ENCODE measurements at places on chromosomes 2 and 18.

DNA sequence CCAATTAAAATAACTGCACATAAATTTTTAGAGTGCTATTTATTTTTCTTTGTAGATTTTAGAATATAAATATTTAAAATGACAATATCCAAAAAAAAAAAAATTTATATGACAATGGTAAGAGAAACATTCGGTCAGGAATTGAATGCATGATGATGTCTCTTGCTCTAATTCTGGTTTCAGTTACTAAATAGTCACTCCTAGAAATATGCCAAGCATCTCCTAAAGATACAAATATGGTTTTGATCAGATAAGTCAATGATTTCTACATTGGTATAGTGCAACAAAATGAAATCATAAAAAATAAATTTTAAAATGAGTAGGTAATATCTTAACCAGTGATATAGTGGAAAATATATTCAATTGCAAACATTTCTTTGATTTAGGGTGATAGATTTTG, 95.9 kb upstream of the ACKR3 start:
- no peak for DNase-seq

DNA sequence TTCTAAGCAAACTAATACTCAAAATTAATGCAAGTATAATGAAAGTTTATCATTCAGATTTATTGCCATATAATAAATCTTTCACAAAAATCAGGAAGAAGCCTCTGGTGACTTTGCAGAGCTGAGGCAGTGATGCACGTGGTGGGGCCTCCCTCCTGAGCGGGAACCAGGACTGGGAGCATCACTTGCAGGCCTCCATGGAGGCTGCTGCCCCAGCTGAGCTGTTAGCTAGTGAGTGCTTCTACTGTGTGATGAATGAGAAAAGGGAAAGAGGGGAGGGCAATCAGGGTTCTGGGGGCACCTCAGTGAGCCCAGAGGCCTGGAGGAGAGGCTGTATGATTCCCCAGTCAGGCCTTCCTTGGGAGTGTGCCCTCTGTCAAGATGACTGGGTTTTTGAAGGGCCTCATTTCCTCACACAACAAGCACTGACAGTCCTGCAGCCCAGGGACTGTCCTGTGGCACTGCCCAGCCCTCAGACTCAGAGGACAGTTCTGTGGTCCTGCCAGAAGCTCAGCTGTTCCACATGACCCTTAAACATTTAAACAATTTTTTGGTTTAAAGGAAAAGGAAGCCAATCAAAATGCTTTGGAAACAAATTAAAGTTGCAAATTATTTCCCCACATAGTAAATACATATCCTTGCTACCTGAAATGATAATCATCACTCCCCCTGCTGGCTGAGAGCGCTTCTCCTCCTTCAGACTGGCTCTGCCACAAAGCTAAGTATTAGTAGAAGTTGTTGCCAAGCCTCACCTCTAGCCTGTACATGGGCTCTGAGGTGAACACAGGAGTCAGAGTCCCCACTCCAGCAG, 90.9 kb upstream of the SMAD7 start:
- DNase-seq: peak; percentile 59

DNA sequence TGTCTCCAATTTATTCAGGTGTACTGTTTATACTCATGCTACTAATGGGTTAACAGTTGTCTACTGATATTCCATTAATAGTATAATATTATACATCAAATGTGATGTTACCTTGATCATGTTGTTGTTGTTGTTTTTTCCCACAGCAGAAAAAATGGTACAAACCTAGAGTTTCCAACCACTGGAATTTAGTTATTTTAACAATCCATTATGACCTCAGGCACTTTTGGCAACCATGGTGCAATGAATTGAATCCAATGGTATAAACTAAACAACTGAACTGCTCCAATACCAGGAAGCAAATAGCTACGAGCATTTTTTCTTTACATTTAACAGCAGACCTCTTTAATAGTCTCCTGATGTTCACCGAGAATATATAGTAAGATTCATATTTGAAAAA, 31.0 kb upstream of the C2orf66 start:
- DNase-seq: no peak

DNA sequence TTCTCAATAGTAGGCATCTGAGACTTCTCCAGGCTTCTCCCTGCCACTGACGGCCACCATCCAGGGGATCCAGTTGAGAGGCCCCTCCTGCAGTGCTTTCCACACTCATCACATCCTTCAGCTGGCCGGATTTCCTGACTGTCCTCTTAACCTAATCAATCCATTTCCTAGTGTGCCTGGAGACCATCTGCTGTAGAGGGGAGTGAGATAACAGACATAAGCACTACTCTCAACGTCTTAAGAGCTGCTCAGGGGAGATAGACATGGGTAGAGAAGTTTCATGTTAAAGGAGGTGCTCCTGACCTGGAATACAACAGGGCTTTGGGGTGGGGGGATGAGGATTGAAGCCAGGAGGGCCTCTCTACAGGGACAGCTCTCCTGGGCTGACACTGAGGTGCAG, 14.2 kb downstream of the SPR start:
- DNase-seq: no peak

- no peak for DNase-seq
These were observed 262.6 kb downstream of the KLHL29 start for GRCh38 chr2:23647563-23647962.

- peak; percentile 91 for DNase-seq
These were observed 44.5 kb downstream of the PKDCC start for GRCh38 chr2:42092084-42092996.

DNA sequence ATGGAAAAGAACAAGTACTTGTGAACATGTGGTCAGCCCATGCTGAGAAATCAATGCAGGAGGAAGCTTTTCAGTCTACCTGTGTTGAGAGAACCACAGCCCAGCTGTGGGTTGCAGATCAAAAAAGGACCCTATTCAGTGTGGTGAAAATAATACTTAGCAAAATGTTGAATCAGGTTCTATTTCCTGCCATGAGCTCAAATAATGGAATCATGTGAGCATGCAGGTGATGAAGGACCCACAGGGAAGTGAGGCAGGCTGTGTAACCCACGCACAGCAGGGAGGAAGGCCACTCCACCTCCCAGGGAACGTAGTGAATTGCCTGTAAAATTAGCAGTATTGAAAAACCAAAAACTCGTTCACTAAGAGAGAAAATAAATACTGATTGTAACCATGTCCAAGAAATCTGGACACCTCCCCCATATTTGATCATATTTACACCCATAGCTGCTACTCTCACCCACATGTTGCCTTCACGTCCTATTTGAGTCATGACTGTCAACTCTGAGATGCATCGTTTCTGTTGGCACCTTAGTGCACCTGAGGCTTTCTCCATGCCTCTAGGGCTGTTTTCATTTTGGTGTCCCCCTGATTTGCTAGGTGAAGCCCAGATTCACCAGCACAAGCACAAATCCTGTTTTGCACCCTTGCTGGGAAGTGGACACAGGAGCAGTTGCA, 20.5 kb upstream of the BCL2L11 start:
- DNase-seq: no peak

- no peak for DNase-seq
These were observed 23.6 kb downstream of the SP3 start for GRCh38 chr2:173941567-173941966.
